ENCODE measurements at places on chromosomes 6 and 20.

- DNase-seq = no peak
These were observed 39.6 kb upstream of the CSE1L start for GRCh38 chr20:49006446-49006980.

- DNase-seq = peak; percentile 84
These were observed 17.0 kb downstream of the GPX5 start for GRCh38 chr6:28542440-28543296.

GRCh38 chr6:3421791-3422434 is 34.9 kb downstream of the SLC22A23 start:
- DNase-seq = no peak

GRCh38 chr6:63929111-63929510 is 293.5 kb downstream of the PHF3 start:
- DNase-seq = no peak

GRCh38 chr20:62501801-62502495 is 26.2 kb upstream of the GATA5 start:
- peak; percentile 90 for DNase-seq

- DNase-seq = no peak
These were observed 810 bp downstream of the MRPL18 start for GRCh38 chr6:159790956-159791598.

DNA sequence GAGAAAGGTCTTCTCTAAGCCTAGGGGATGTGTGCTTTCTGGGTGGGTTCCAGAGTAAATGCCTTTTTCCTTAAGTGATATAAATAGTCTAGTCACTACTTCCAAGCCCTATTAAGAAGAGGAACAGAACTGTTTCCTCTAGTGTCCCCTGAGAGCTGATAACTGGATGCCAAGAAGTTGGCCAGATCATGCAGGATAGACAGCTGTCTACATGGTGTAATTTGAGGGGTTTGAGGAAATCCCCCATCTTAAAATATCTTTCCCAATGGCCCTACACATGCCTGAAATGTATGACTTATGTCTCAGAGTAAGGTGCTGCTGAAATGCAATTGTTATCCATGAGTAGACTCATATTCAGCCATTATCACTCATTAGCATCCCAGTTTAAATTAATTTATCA is 20.2 kb upstream of the PIM1 start:
- DNase-seq = no peak

DNA sequence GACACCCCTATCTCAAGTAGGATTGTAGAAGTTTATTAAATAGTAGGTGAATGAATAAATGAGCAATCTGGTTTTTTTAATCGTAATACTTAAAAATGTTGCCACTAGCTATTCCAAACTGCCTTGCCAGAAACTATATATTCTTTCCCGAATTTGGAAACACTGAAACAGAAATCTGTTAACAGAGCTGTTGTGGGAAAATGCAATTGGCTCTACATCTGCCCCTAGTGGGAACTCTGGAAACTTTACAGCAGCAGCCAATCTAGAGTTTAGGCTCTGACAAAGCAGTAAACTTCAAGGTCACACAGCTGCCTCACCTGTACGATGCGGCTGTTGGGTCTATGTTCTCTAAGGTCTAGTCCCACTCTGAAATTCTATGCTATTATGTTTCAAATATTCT is 41.7 kb downstream of the SYNE1 start:
- no peak for DNase-seq

- no peak for DNase-seq
These were observed 174.3 kb downstream of the CDH4 start for GRCh38 chr20:61426352-61426751.

DNA sequence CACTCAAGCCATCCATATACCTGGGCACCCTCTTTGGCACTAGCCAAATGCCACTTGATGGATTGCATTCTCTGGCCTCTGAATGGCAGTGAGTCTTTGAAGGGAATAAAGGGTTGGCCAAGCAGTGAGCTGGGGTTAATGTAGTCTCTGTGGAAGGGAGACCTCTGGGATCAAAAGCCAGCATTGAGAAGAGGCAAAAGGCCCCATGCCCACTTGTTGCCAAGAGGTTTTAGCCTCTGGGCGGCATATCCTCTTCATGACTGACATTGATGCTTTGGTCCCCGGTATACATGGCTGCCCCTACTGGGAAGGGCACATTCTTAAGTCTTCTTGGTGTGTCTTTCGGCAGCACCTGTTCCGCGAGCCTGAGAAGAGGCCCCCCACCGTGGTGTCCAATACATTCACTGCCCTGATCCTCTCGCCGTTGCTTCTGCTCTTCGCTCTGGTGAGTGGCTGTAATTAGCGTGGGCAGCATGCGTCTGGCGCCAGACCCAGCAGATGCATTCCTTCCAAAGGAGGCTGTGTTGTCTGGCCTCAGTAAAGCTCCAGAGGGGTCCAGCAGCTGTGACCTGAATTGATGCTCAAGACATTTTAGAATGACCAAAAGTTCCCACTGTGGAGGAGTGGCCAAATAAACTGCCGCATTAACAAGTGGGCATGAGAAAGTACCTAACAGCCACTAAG is 29.5 kb downstream of the GHRH start:
- DNase-seq = no peak

DNA sequence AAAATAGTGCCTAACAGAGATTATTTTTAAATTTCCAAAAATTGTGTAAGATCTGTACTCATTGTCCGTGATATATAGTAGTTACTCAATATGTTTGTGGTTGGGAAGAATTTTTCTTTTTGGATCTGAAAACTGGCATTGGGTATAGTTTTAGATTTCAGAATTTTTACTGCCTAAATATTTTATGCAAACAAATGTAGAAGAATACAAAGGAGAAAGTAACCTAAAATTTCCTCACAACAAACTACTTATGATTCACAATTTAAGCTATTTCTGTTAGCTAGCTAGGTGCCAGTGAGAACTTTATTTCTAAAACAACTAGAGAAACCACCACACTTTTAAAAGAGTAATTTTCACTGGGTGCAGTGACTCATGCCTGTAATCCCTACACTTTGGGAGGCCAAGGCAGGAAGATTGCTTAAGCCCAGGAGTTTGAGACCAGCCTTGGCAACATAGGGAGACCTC is 38.8 kb downstream of the SESN1 start:
- no peak for DNase-seq

DNA sequence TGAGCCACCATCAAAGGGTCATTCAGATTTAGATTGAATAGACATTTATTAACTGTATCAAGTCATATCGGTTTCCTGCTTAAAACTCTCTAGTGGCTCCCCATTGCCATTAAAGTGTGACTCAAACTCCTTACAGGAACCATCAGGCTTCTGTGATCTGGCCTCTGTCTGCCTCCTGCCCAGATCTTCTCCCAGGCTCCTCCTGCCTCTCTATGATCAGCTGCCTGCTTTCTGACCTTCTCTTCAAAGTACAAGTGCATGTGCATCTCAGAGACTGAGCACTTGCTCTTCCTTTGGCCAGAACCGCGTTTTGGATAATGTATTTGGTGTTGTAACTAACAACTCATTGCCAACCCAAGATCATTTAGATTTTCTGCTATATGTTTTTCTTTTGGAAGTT is 52.7 kb downstream of the IL20RA start:
- DNase-seq = no peak

- peak; percentile 98 for DNase-seq
These were observed at the start of gene NUS1 for GRCh38 chr6:117674991-117675657. TSS of gene NUS1 (plus strand) at chr6:117675469. CDS start at chr6:117675671, 202 bp downstream.

- DNase-seq = no peak
These were observed 44.6 kb downstream of the RIN2 start for GRCh38 chr20:19802492-19803158.

DNA sequence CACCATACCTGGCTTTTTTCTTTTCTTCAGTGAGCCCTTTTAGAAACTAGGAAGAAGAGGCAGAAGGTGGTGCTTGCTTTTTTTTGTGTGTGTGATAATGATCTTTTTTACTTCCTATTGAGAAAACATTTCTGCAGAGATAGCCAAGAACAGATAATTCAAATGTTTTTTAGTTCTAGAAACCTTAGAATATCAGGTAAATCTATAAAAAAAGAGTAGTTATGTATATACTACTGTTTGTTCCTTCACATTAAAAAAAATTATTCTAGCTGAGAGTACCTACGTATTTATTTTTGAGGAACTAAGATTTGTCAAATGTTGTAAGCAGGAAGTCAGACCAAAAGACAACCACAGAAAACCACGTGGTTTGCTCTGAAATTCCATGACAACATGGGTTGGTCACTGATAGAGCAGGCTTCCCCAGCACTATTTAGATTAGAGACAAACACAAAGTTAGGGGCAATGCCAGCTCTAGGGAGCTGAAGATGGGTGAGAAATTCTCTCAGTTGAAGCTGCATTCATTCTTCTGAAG is 12.8 kb downstream of the STK4 start:
- peak; percentile 73 for DNase-seq

DNA sequence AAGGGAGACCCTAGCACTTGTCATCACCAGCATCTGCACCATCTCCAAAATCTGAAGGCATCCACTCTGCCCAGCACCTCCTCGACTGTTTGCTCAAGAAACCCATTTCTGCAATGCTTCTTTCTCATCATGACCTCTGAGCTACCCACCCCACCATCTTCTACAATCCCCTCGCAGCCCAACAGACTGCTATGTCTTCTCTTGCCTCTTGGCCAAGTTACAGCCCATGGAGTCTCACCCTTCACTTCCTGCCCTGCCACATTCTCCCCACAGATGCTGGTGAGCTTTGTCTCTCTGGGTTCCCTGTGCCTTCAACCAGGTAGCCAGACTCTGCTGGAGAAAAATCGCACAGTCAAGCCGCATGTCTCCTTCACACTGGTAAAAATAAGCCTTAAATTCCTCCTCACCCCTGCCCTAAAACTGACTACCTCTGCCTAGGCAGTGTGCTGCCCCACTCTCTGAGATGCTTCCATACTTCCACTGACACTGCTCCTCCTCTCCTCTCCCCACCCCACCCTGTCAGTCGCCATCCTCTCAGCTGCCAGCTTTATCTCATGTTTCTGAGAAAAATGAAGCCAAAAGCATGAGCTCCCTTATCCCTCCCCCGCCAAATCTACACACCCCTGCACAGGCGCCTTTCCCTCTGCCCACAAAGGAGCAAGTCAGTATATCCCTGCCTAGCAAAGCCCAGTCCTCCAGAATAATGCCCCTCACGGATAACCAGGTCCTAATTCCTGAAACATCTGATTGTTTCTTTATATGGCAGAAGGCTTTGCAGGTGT is 2.3 kb upstream of the TXNDC5 start:
- no peak for DNase-seq

GRCh38 chr6:160379466-160379865 is 31.3 kb downstream of the SLC22A3 start:
- no peak for DNase-seq

- peak; percentile 39 for DNase-seq
These were observed 76.0 kb upstream of the SHLD1 start for GRCh38 chr20:5674176-5674660.

GRCh38 chr6:38272222-38272621 is 367.5 kb downstream of the BTBD9 start:
- no peak for DNase-seq

GRCh38 chr6:83770910-83771309 is 62.0 kb upstream of the SNAP91 start:
- DNase-seq = no peak

GRCh38 chr6:87995461-87995860 is 52.2 kb upstream of the SPACA1 start:
- no peak for DNase-seq

DNA sequence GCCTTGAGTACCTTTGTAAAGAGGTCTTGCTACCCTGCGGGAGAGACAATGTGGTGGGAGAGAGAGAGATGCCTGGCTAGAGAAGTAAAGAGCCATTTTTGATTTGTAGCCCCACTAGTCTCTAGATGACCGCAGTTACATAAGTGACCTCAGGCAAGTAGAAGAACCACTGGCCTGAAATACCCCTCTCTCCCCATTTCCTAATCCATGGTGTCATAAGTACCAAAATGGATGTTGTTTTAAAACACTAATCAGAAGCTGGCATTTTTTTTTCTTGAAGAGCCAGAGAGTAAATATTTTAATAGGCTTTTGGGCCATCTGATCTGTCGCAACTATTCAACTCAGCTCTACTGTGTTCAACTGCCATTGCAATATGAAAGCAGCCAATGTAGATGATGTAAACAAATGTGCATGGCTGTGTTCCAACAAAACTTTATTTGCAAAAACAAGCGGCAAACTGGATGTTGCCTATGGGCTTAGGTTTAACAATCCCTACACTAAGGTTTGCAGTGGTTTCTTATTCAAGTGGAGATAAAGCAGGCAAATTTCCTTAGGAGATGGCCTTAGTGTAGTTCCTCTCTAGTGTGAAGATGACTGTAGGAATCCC is 36.5 kb downstream of the RARS2 start:
- DNase-seq = no peak

DNA sequence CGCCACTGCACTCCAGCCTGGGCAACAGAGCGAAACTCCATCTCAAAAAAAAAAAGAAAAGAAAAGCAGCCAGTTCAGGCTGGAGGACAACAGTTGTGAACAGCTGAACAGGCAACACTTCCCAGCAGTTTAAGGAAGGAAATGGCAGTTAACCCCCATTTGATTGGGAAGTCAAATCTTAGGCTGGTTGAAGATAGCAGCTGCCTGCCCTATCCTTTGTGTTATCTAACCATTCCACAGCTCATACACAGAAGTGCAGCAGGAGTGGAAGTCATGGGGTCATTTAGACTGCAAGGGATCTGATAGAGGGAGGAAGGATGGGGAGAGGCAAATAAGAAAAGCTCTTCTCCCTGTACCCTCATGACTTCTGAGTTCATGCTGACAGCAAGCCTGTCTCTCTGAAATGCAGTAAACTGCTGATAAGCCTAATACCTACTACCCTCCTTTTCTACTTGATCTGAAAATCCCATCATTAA is 35.3 kb downstream of the KCTD20 start:
- no peak for DNase-seq

- DNase-seq = no peak
These were observed 25.1 kb downstream of the TRIM27 start for GRCh38 chr6:28898710-28898965.

GRCh38 chr6:21912151-21912832 is 318.7 kb downstream of the SOX4 start:
- DNase-seq = no peak

- no peak for DNase-seq
These were observed 32.3 kb upstream of the LY86 start for GRCh38 chr6:6556161-6556737.

DNA sequence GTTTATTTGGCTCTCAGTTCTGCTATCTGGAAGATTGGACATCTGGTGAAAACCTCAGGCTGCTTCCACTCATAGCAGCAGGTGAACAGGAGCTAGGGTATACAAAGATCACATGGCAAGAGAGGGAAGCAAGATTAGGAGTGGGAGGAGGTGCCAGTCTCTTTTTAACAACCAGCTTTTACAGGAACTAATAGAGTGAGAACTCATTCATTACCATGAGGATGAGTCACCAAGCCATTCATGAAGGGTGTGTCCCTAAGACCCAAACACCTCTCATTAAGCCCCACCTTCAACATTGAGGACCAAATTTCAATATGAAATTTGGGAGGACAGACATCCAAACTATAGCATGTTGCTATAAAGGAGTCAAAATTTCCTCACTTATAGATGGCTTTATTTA is 85.4 kb upstream of the HCRTR2 start:
- DNase-seq = no peak

DNA sequence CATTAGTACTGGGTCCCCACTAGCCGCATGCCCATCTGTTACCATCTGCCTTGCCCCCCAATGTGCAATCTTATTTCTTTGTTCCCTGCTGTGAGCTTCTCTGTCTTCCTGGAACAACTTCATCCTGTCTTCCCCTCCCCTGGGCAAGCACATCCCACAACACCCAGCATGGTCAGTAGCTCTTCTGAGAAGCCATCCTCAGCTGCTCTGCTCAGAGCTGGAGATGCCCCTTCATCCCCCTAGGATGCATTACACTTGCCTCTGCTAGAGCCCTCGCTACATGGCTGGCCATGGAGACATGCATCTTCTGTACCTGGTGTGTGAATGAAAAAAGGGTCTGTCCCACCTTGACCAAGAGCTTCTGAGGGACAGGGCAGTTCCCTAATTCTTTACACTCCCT is 141.2 kb downstream of the CDC5L start:
- no peak for DNase-seq
